Hematopoietic multipotent progenitor cell treated with erythropoietin and hydrocortisone succinate and interleukin-3 and kit ligand, for 8 days (in vitro differentiated cells): ENCODE measurements at places on chromosomes 16 and 17.

DNA sequence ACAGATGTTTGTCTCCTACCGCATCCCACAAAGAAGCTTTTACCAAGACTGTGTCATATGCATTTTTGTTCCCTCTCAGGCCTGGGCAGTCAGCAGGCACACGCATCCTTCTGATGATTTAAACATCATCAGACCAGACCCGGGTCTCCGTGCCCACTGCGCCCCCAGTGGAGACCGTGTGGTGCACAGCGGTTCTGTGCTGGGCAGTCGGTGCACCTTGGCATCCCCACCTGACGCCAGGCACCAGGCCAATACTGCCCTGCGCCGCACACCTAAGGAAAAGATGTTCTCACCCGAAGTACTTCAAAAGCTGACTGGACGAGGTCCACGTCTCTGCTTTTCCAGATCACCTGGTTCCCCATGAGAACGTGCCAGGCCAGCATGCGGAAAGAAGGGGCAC is 10.6 kb upstream of the PLD6 start:
- DNase-seq, result no peak

- DNase-seq, result no peak
These were observed 29.9 kb upstream of the PAFAH1B1 start for GRCh38 chr17:2563543-2563942.

DNA sequence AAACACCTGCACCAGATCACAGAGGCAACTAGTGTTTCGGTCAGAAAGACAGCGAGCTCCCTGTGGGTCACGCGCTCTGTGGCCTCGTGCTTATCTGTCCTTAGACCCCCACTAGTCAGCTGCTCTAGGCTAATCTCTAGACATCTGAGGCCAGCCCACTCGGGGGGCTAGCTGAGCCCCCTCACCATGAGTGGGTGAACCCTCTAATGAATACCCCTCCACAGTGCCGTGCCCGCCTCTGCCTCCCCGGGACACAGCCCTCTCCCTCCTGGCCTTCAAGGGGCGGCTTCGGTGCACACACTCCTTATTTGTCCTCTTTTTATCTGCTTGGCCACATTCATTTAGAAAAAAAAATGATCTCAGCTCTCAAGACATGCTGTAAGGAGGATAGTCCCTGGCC is 320.1 kb downstream of the C16orf95 start:
- DNase-seq, result no peak

DNA sequence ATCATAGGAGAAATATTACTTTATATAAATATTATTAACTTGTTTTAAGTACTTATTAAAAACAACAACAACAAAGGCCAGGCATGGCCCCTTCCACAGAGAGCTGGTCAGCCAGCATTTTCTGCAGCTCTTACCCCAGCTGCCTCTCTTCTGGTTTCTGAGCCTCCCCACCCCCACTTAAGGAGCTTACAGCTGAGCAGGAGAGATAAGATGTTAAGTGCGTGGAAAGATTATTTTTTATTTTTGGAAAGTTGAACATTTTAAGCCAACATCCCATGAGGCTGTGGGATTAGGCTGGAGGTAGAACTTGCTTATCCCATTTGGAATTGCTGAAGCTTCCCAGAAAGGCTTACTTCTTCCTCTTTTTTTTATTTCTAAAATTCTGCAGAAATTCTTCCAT is 401.2 kb downstream of the SEC14L1 start:
- peak; percentile 58 for DNase-seq

- DNase-seq, result no peak
These were observed 45.2 kb upstream of the KPNB1 start for GRCh38 chr17:47604598-47604927.

DNA sequence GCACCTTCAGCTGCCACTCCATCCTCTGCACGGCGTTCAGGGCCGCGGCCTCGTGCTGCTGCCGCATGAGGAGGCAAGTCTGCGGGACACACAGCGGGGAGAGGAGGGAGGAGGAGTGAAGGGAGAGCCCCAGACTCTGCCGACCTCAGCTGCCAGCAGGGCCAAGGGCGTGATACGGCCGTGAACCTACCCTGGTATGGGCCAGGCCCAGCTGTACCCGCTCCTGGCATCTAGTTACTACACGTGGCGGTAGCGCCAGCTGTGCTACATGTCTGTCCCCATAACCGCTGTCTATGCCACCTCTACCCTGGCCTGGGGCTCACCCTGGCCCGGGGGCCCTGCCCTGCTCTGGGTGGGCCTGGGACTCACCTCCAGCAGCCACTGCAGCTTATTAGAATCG is 51.1 kb downstream of the ZNF778 start:
- DNase-seq, result no peak

DNA sequence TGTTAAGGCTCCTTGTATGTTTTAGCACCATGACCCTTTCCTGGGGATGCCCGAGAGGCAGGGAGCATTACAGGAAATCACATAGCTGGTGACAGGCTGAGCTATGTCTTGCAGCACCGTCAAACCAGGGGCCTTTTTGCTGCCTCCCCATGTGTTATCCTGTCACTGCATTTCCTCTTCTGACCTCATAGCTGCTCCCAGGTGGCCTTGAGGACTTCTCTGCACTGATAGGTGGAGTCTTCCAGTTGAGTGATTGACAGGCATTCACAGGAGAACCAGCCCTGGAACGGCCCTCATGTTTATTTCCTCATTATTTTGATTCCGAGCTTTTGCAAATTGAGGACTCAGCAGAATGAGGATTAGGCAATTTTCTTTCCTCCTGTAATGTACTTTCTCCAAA is 349.6 kb downstream of the HAPSTR1 start:
- DNase-seq, result no peak

GRCh38 chr16:85015481-85016187 is 4.3 kb upstream of the ZDHHC7 start:
- no peak for DNase-seq
